ENCODE measurements at places on chromosomes 7 and 10. TPM values are rescaled to one million over a fixed set of nuclear protein-coding genes. Genes with fewer than 3 reads are reported as not detected.

The CAMK2B gene
- total RNA-seq = 0.15 TPM

The CNNM2 gene
- 12.7 TPM for total RNA-seq

The FMC1 gene
- total RNA-seq = 8.8 TPM

The PTPN20 gene
- 0.33 TPM for total RNA-seq

The UNCX gene
- not detected for total RNA-seq

The OPN1SW gene
- not detected for total RNA-seq

The SPOCK2 gene
- 0.83 TPM for total RNA-seq

The VSTM4 gene
- 8.7 TPM for total RNA-seq

The CROT gene
- total RNA-seq = 20.7 TPM

The CRCP gene
- total RNA-seq = 31.1 TPM

The TMEM213 gene
- not detected for total RNA-seq

The VWDE gene
- total RNA-seq = not detected

The C10orf67 gene
- 0.44 TPM for total RNA-seq

The GIMAP5 gene
- not detected for total RNA-seq

The FEZF1 gene
- not detected for total RNA-seq

The IGF2BP3 gene
- total RNA-seq = 35.1 TPM

The LFNG gene
- total RNA-seq = 0.44 TPM

The AKR1C2 gene
- 62.1 TPM for total RNA-seq

The GFRA1 gene
- total RNA-seq = 0.15 TPM

The MOGAT3 gene
- total RNA-seq = not detected

The ANLN gene
- total RNA-seq = 15.7 TPM

The ADIRF gene
- 195 TPM for total RNA-seq

The ACSL5 gene
- total RNA-seq = 5.0 TPM

The AKR1C4 gene
- not detected for total RNA-seq

The RBM20 gene
- total RNA-seq = not detected

The PDZD8 gene
- total RNA-seq = 18.0 TPM

The DENND2A gene
- 69.6 TPM for total RNA-seq

The EBLN1 gene
- not detected for total RNA-seq

The PNLIPRP1 gene
- total RNA-seq = not detected

The FAM25G gene
- total RNA-seq = not detected

The PNLIPRP2 gene
- total RNA-seq = not detected

The RBP4 gene
- total RNA-seq = 0.44 TPM

The VAX1 gene
- total RNA-seq = not detected

The HOXA9 gene
- 0.15 TPM for total RNA-seq

The MNX1 gene
- total RNA-seq = not detected

The RNF133 gene
- 0.73 TPM for total RNA-seq

The NEURL1 gene
- under 0.01 TPM for total RNA-seq

The FFAR4 gene
- not detected for total RNA-seq

The PCLO gene
- total RNA-seq = 0.33 TPM

The PRPS1L1 gene
- not detected for total RNA-seq

The HOXA7 gene
- not detected for total RNA-seq

The GIMAP4 gene
- total RNA-seq = 2.0 TPM

The SPDYE1 gene
- not detected for total RNA-seq

The TRPV5 gene
- total RNA-seq = not detected

The GPR15LG gene
- not detected for total RNA-seq

The MMRN2 gene
- 3.6 TPM for total RNA-seq

The PRKRIP1 gene
- total RNA-seq = 16.7 TPM

The KMT2E gene
- total RNA-seq = 75.6 TPM

Data from smooth muscle cell of trachea (primary cell).